ENCODE measurements at places on chromosomes 6 and 20.

- no peak for DNase-seq
Measured at GRCh38 chr6:149964308-149965193, 808 bp downstream of the ULBP1 start.

DNA sequence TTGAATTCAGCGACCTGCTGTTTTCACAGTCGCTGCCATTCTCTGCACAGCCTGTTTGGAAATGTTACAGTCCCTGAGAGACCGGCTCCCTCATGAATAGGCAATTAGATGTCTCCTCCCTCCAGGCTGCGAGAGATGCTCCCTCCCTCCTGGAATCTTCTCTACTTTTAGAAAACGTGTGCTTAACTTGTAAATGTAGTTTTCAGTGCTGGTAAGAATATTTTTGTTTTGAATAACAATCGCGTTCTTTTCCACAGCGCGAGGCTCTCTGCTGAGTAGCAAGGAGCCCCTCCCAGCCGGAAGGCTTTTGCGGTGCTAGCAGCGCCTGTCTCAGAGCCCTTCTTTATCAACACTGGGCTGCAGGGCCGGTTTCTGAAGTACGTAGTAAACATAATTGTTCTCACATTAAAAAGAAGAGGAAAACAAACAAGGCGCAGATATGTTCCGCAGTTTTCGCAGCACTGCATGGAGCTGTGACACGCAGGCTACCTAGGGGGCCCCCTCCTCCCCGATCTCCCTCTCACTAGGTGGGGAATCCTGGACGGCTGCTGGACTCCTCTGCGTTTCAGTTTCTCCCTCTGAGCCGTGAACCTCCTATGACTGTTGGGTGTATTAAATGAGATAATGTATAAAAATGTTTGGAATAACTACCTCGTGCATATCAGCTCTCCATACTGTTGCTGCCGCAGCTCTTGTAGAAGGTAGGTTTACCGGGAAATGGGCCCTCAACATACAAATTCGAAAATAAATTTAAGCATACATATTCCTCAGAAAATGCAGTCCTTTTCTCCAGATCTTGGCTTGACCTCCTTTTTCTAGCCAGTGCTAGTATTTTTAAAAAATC is 79.0 kb upstream of the SPACA1 start:
- no peak for DNase-seq

DNA sequence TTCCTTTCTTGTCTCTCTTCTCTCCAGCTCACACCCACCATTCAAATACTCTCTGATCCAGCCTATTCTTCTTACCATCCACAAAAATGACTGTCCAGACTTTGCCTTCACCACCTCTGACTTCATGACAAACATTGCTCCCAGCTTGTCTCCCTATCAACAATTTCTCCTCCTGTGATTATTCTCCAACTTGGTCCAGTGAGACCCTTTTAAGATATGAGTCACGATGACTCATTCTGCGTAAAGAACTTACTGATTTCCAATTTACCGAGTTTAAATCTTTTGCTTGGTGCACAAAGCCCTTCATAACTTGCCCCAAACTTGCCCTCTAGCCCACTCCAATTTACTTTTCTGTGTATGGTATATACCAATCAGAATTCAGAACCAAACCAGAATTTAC is 833.2 kb downstream of the MAFB start:
- no peak for DNase-seq

- DNase-seq, result no peak
Measured at GRCh38 chr6:138486249-138487101, 12.8 kb downstream of the NHSL1 start.

DNA sequence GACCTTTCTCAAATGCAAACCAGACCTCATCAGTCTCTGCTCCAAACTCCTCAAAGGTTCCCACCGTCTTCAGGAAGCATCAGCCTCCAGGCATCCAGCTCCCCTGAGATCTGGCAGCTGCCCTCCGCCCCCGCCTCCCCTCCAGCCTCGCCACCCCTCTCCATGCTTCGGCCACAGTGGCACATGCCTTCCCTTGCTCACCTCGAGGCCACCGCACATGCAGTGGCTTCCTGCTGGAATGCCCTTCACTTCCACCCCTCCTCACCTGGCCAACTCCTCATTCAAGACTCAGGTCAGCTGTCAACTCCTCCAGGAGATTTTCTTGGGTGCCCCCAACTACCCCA is 13.4 kb downstream of the KIAA1755 start:
- no peak for DNase-seq

DNA sequence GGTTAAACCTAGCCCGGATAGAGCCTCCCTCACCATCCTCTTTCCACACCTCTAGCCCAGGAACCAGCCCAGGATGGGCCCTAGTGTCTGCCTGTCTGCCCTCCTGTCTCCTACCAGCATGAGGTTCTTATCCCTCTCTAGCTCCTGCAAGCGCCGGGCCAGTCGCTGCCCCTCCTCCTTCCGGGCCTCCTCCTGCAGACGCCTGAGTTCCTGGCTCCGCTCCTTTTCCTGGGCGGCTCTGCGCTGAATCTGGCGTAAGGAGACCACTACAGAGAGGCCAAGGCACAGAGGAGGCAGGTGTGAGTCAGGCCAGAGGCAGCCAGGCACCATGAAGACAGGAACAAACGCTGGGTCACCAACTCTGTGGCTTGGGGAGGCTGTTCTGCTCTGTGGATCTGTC is 4.3 kb upstream of the PSORS1C2 start:
- DNase-seq, result no peak

- no peak for DNase-seq
Measured at GRCh38 chr6:42503894-42504293, 52.2 kb upstream of the TRERF1 start.

- DNase-seq, result no peak
Measured at GRCh38 chr6:155223646-155224451, 40.0 kb upstream of the CLDN20 start.
